NCI-H345 (cell line): ENCODE measurements at places on chromosomes 4 and X.

DNA sequence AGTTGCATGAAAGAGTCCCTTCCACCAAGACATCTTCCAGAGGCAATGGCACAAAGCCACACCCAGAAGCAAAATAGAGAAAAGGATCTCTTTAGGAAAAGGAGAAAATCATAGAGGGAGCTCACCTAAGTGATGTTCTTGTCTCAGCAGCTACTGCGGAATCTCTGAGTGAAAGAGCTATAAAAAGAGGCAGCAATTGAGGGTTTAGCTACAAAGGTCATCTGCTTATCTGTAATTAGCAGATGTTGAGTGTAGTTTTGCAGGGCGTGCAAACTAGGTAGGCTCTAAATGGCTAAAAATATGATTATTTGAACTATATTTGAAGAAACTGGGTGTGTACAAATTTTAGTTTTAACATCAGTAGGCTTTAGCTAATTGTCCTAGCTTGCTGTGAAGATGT, 276.0 kb downstream of the HS3ST1 start:
- DNase-seq, result no peak

DNA sequence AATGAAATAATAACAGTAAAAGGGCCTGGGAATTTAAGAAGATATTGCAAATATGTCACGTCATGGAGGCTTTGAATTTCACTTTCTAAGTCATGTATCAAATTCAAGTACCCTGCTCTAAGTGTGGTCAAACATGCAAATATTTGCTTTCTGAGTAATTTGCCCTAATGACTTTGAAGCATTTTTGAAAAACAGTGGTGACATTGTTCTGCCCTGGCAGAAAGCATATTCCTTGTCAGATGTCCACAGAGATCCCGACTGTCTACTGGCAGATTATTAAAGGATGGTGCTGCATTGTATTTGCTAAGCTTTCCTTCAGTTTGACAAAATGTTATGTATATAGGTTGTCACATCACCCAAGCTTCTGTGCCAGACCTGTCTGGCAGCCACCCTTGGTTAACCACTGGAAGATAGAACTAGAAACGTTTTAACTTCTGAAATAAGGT, 92.5 kb downstream of the ANK2 start:
- DNase-seq, result peak; percentile 18

DNA sequence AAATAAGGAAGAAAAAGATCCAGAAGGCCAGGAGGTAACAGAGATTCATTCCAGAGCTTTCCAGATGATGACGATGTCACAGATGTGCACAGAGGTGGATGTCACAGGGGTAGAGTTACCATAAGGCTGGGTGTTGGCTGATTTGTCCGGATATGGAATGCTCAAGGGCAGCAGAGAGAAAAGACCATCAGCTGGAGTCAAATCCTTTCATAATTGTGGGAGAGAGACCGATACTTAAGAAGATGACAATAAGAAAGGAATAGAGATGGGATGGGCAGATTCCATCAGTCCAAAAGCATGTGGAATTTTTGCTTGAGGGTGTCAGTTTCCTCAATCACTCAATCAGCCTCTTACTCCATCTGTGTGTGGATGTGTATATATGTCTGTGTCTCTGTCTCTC, 150.4 kb downstream of the CENPC start:
- no peak for DNase-seq

- DNase-seq, result no peak
Measured at GRCh38 chrX:38356401-38356800, 4.0 kb downstream of the OTC start.

DNA sequence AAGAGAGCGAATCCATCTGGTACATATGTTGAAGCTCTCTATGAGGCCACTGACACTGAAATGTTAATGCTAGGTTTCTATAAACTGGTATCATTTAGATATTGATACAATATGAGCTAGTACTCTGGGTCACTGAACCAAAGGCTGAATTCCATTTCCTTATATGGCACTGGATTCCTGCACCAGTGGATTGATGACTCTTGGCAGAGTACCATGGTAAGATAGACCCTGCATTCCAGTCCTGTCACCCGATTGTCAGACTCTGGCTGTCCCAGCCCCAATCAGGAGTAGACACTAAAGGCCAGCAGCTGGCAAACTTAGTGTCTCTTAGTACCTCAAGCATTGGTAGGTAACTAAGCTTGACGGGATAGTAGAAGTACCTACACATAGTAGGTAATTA, 44.0 kb upstream of the EOLA2 start:
- no peak for DNase-seq

GRCh38 chr4:85994576-85994975, 365.3 kb downstream of the MAPK10 start:
- no peak for DNase-seq

DNA sequence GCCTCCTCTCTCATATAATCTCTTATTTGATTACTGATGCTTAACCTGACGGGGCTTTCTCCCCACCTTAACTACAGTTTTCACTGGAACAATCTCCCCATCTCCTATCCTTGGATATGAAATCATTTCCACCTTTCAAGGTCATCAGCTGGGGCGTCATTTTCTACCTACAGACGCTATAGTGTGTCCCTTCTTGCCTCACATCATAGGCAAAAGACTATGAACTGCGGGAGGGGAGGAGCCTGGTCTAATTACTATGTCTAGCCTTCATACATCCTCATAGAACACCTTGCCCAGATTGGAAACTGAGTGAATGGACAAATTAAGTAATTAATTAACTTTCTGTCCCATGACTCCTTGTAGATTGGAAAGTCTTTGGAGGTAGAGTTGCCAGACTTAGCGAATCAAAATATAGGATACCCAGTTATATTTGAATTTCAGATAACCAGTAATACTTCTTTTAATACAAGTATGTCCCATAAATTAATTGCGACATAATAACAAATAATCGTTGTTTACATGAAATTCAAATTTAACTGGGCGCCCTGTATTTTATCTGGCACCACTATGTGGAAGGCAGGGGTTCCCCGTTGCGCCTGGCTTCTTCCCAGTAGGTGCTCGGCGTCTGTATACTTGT, 752 bp upstream of the ATP6AP2 start:
- DNase-seq, result no peak
